Lower lobe of right lung (tissue), 2 donors: ENCODE measurements at places on chromosomes 4 and X. TPM values are rescaled to one million over a fixed set of nuclear protein-coding genes. Genes with fewer than 3 reads are reported as not detected.

The MXRA5 gene
- total RNA-seq, result 7.0 TPM

The FGFBP2 gene
- total RNA-seq, result 5.1 TPM

The P2RY10 gene
- total RNA-seq, result 1.2 TPM

The CLDN2 gene
- total RNA-seq, result not detected

The ADH1B gene
- total RNA-seq, result 644 TPM

The GATA1 gene
- total RNA-seq, result 1.2 TPM

The IGSF1 gene
- 0.09 TPM for total RNA-seq

The AMBN gene
- total RNA-seq, result not detected

DNA sequence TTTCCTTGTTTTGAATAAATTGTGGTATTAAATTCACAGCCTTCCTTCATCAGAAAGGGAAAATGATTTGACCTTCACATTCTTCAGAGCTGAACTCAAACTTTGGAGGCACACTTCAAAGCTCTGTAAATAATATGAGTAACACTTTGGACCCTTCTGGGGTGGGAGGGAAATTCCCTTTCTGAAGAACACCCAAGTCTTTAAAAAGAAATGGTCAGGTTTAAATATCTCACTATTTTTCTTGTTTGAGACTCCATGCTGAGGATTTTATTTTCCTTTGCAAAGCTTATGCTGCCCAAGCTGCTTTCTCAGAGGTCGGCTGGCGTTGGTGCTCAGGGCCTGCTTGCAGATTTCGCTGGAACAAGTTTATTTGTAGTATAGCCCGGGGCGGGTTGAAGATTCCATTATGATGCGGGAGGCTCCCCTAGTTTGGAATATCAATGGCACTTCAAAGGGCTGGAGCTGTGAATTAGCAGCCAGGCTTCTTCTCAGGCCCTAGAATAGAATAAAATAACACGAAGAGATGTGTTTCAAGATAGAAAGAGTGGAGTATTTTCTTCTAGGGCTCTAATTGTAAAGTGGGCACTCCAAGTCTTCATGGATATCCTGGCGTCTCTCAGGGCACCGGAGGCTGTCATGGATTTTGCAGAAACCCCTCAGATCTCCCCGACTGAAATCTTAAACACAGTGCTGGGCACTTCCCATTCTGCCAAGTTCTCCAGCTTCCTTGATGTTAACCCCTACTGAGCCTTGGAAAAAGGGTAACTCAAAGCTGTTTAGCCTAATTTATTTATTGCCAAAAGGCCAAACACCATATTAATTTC, 315.6 kb downstream of the GPAT3 start:
- H3K27ac ChIP-seq, result no peak overlapping the region
- DNase-seq, result no peak
- no peaks in the 10 kb centered on the region for H3K36me3 ChIP-seq
- H3K4me3 ChIP-seq, result no peak overlapping the region
- H3K4me1 ChIP-seq, result peaks cover 12% of the 10 kb centered on the region

- DNase-seq, result no peak
- H3K4me3 ChIP-seq, result no peak overlapping the region
- H3K27ac ChIP-seq, result no peak overlapping the region
These were observed 40.1 kb upstream of the UGT8 start for GRCh38 chr4:114558446-114559020.

- H3K27ac ChIP-seq, result no peak overlapping the region
- no peaks in the 10 kb centered on the region for H3K36me3 ChIP-seq
- H3K27me3 ChIP-seq, result no peaks in the 10 kb centered on the region
- H3K4me1 ChIP-seq, result no peaks in the 10 kb centered on the region
- no peak overlapping the region for H3K4me3 ChIP-seq
- no peak for DNase-seq
These were observed 441.7 kb downstream of the ARAP2 start for GRCh38 chr4:35802644-35803043.

DNA sequence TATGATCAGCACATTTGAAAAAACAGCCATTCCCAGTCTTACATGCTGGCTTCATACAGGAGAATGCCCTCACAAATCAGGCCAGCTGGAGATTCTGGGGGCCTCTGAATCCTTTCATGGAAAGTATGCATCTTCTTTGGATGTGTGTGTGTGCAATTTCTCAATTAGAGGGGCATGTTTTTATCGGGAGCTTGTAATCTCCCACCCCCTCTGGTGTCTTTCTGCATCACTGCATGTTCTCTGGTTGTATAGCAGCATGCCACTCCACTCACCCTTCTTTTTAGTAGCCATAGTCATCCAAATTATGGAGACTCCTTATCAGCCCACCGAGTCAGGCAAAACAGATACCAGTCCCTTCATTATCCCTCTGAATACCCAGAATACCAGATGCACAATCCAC, 282.2 kb upstream of the SLIT2 start:
- no peaks in the 10 kb centered on the region for H3K27me3 ChIP-seq
- H3K27ac ChIP-seq, result no peak overlapping the region
- H3K4me1 ChIP-seq, result no peaks in the 10 kb centered on the region

DNA sequence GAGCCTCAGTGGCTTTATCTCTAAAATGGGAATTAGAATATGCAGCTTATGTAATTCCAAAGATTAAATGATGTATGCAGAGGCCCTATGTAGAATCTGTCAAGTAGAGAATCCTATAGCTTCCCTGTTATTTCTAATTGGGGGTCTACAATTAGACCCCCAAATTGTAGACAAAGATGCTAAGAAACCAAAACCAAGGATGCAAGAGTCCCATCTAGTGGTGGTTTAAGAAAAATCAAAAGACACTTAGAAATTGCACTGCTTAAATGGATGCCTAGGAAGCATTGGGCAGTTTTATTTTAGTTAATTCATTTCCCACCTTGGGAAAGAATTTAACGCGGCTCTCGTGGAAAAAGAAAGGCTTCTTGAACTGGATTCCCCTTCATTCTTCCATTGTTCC, 115.2 kb downstream of the GABRA2 start:
- H3K4me1 ChIP-seq, result no peaks in the 10 kb centered on the region
- H3K4me3 ChIP-seq, result no peak overlapping the region
- no peaks in the 10 kb centered on the region for H3K27me3 ChIP-seq
- no peak for DNase-seq
- no peaks in the 10 kb centered on the region for H3K36me3 ChIP-seq
- no peak overlapping the region for H3K27ac ChIP-seq

GRCh38 chrX:153460826-153461225, 9.6 kb downstream of the HAUS7 start:
- peak; percentile 52 for DNase-seq
- no peak overlapping the region for H3K27ac ChIP-seq
- no peaks in the 10 kb centered on the region for H3K4me1 ChIP-seq
- no peaks in the 10 kb centered on the region for H3K27me3 ChIP-seq
- H3K4me3 ChIP-seq, result no peak overlapping the region
- H3K36me3 ChIP-seq, result peaks cover 5% of the 10 kb centered on the region

DNA sequence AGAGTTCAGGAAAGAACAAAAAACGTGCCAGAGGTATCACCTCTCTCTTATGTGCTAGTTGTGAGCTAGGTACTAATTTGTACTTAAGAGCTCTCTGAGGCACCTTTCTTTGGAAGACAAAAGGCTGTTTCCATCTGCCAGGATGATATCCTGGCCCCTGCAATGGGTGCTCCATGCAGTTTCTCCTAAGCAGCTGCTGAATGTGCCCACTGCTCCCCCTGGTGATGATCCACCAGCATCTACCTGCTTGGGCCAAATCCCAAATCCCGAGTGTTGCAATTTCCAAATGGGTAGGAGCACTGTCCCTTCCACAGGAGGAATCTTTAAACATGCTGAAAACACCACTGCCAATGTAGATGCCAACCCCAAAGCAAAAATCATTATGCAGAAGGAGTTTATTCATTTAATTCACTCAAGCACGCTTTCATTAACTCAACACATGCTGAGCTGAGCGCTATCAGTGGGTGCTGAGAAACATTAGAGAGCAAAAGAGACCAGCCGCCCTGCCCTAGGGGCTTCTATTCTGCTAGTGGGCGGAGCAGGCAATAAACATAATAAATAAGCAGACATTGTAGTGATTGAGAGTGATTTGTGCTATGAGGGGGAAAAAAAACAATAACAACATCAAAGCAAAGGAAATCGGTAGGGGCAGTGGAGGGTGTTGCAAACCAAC, 69.6 kb upstream of the C4orf50 start:
- H3K4me3 ChIP-seq, result no peak overlapping the region
- H3K4me1 ChIP-seq, result no peaks in the 10 kb centered on the region
- no peak for DNase-seq

DNA sequence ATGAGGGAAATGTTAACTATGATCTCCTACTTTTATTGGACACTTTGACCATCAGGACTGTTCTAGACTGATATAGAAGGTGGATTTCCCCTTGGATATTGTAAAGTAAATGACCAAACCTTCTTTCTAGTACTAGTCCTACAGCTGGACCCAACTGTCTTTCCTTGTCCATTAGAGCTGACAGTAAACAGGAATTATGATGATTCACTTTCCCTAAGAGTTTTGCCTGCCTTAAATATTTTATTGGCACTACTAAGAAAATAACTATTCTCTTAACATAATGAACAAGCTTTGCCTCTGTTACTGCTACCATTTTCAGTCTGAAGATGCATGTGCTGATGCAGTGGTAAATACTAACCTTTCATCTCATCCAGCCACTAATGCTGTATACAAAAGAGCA, 915.4 kb downstream of the CENPC start:
- H3K36me3 ChIP-seq, result no peaks in the 10 kb centered on the region
- no peak for DNase-seq
- H3K4me1 ChIP-seq, result no peaks in the 10 kb centered on the region
- no peak overlapping the region for H3K4me3 ChIP-seq
- no peak overlapping the region for H3K27ac ChIP-seq

GRCh38 chr4:915595-915994, 16.5 kb downstream of the GAK start:
- peaks cover 28% of the 10 kb centered on the region for H3K36me3 ChIP-seq
- H3K4me1 ChIP-seq, result peaks cover 25% of the 10 kb centered on the region
- peak overlapping the region; percentile 27 for H3K4me3 ChIP-seq

GRCh38 chrX:117972711-117973109, 143.9 kb downstream of the KLHL13 start:
- H3K4me3 ChIP-seq, result no peak overlapping the region
- H3K36me3 ChIP-seq, result no peaks in the 10 kb centered on the region
- DNase-seq, result no peak
- no peak overlapping the region for H3K27ac ChIP-seq

- H3K27me3 ChIP-seq, result no peaks in the 10 kb centered on the region
- peak overlapping the region; percentile 20 for H3K27ac ChIP-seq
- H3K4me1 ChIP-seq, result peaks cover 12% of the 10 kb centered on the region
- no peak for DNase-seq
- no peak overlapping the region for H3K4me3 ChIP-seq
- H3K36me3 ChIP-seq, result no peaks in the 10 kb centered on the region
These were observed 13.5 kb upstream of the CDKN2AIP start for GRCh38 chr4:183430994-183431347.

- H3K4me1 ChIP-seq, result no peaks in the 10 kb centered on the region
- H3K27ac ChIP-seq, result no peak overlapping the region
- no peak overlapping the region for H3K4me3 ChIP-seq
These were observed 7.6 kb upstream of the LAMP2 start for GRCh38 chrX:120476714-120477113.

GRCh38 chr4:6892190-6892908, 17.3 kb upstream of the TBC1D14 start:
- H3K4me1 ChIP-seq, result peaks cover 28% of the 10 kb centered on the region
- no peaks in the 10 kb centered on the region for H3K36me3 ChIP-seq
- peak overlapping the region; percentile 9 for H3K4me3 ChIP-seq
- peak overlapping the region; percentile 78 for H3K27ac ChIP-seq
- H3K27me3 ChIP-seq, result no peaks in the 10 kb centered on the region

DNA sequence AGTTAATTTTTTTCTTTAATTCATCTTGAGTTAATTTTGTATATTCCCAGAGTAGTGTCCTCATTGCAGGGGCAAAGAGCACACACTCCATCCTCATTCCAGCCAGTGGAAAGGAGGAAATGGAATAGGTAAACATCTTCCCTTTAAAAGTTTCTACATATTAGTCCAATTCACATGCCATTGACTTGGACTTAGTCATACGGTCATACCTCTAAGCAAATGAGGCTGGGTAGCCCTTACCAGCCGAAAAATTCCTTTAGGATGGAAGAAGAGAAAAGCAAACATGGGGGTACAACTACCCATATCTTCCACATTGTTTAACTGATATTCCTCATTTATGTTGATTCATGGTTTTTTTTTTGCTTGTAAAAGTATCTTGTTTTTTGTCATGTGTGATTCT, 37.4 kb upstream of the NDP start:
- H3K4me1 ChIP-seq, result no peaks in the 10 kb centered on the region
- no peak overlapping the region for H3K4me3 ChIP-seq
- DNase-seq, result no peak

DNA sequence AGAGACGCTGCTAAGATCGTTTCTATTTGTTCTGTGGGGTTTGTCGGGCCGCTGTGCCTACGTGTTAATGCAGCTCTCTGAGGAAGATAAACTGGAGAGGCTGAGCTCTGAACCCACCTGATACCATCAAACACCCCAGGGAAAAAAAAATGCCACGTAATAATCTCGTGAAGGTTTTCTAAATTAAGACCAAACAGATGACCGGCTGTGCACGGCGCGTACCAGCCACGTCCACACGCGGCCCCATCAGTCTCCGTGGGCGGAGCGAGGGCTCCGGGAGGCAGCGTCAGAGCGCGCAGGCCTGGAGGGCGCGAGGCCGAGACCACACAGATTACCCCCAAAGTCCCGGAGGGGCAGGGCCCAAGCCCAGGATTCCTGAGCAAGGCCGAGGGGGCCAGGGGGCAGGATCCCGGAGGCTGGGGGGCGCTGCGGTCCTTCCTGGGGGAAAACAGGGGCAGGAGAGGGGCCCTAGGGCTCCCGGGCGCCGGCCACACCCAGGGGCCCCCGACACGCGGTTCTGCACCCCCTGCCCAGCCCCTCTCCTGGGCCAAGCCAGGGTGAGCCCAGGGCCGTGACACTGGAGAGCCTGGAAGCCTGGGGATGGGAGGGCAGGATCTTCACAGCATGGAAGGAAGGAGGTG, 91.9 kb downstream of the FAM53A start:
- H3K4me1 ChIP-seq, result no peaks in the 10 kb centered on the region
- no peaks in the 10 kb centered on the region for H3K36me3 ChIP-seq
- no peaks in the 10 kb centered on the region for H3K27me3 ChIP-seq
- peak; percentile 27 for DNase-seq
- no peak overlapping the region for H3K4me3 ChIP-seq

DNA sequence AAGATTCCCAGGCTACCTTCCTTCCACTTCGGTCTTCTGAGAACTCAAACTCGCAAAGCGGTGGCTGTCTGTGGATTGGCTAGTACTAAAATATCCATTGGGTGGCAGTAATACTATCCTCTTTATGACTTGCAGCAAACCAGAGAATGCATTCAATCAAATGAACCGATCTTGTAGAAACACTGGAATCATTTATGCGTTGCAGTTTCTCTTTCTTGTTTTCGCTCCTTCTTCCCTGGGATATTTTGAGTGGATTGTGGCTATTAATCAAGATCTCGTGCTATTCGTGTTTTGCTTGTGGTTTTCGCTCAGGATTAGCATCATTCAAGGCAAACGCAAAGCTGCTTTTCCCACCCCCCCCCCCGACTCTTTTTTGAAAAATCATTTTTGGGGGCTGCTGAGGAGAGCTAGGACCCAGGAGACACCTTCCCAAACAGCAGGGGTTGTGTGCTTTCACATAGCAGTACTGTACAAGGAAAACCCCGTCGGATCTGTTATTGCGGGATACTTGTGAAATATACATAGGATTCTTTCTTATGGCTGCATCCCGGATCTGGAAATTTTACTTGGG, at the start of gene IL1RAPL1:
TSS of gene IL1RAPL1 (plus strand) at position 466 of the 571 bp plus-strand sequence.
- DNase-seq, result no peak
- H3K4me3 ChIP-seq, result peak within 1 kb of the TSS; percentile 14
- H3K27ac ChIP-seq, result no peak within 1 kb of the TSS
- no peaks in the 10 kb centered on the region for H3K4me1 ChIP-seq

GRCh38 chr4:101288365-101289145, 58.8 kb downstream of the PPP3CA start:
- H3K36me3 ChIP-seq, result no peaks in the 10 kb centered on the region
- H3K27me3 ChIP-seq, result no peaks in the 10 kb centered on the region
- DNase-seq, result no peak
